ENCODE measurements at places on chromosomes 13 and 19. TPM values are rescaled to one million over a fixed set of nuclear protein-coding genes. Genes with fewer than 3 reads are reported as not detected.

EPS8L1 gene
- total RNA-seq = 0.75 TPM

DNA sequence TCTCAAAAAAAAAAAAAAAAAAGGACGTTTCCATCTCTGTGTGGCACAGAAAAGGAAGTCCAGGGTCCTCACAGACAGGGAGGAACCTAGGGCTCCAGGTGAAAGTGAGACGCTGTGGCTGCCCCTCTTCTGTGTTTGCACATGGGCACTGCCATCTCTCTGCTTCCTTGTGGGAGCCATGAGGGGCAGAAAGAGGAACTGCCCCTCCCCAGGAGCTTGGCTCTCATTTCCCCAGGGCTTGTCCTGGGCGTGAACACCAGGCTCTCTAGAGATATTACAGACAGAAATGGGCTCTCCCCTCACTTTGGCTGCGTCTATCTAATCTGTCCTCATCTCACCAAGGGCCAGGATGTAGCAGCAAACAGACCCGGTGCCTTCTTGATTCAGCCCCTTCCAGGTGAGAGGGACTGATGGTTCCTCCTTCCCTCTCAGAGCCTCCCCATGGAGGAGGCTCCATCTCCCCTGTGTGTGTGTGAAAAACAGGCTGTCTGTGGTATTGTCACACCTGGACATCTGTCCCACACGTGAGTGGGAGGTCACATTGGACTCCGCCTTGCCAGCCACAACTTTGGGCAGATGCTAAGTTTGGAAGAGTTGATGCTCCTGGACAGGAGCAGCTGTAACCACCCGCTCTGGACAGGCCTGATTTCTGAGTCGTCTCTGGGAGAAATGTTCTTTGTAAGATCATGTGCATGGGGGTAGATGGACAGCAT is 840 bp upstream of the LILRA4 start:
- DNase-seq = no peak
- H3K36me3 ChIP-seq = no peaks in the 10 kb centered on the region
- no peaks in the 10 kb centered on the region for H3K27me3 ChIP-seq

DNA sequence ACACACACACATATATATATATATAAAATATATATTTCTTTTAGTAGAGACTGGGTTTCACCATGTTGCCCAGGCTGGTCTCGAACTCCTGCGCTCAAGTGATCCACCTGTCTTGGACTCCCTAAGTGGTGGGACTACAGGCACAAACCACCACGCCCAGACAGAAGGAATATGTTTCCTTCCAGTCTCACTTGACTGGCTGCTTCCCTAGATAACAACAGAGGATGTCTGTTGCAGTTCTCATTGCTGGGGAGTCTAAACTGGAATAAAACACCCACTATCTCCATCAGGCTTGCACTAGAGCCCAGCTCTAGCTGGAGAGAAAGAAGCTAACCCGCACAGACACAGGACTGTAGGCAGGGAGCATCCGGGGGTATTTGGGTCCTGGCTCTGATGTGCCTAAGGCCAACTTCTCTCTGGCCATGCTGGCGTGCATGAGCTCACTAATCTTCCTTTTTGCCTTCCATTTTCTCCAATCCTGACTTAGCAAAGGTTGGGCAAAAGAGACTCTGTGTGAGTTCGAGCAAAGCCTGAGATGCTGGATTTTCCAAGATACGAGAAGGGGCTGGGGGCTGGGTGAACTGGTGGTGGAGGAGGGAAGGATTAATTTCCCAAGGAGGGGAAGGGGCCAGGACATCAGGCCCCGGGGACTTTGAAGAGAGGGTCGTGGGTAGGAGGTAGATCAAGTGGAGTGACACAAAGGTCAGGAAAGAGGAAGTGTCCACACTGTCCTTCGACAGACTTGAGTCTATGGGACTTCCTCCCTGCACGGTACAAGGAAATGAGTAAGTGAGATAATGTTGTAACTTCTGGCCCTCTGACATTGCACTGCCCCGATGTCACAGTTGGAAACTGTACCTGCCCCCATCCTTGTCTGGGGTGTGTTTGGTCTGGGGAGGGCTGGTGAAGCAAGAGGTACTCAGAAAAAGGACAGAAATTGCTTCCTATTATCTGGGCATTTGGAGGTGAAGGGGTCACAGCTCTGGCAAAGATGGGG is 22.5 kb upstream of the ALOX5AP start:
- no peak for DNase-seq
- H3K4me3 ChIP-seq = no peak overlapping the region
- H3K36me3 ChIP-seq = no peaks in the 10 kb centered on the region
- H3K27me3 ChIP-seq = no peaks in the 10 kb centered on the region
- no peak overlapping the region for H3K27ac ChIP-seq

GRCh38 chr19:47776568-47776967 is 1.9 kb upstream of the SELENOW start:
- H3K4me3 ChIP-seq = no peak overlapping the region
- no peak for DNase-seq
- no peaks in the 10 kb centered on the region for H3K27me3 ChIP-seq
- H3K27ac ChIP-seq = no peak overlapping the region
- peaks cover 3% of the 10 kb centered on the region for H3K36me3 ChIP-seq

KLHL1 gene
- not detected for total RNA-seq

- H3K27me3 ChIP-seq = no peaks in the 10 kb centered on the region
- H3K27ac ChIP-seq = no peak overlapping the region
- H3K36me3 ChIP-seq = no peaks in the 10 kb centered on the region
These were observed 43.4 kb upstream of the MEDAG start for GRCh38 chr13:30862707-30863106.

BEST2 gene
- total RNA-seq = not detected

DNA sequence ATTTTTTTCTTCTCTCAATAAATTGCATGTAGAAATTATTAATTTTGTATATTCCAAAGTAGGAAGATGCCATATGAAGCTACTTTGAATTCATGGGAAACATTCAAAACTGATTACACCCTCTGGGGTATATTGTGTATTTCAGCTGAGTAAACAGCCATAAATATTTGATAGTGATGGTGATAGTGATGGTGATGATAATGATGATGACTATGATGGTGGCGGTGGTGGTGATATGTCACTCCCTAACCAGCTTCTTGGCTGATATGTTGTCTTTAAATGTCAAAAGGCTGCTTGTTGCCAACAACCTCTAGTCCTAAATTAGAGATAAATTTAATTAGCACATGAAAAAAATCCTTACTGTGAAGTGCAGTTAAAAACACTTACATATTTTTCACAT is 102.0 kb downstream of the LRCH1 start:
- DNase-seq = no peak
- H3K4me1 ChIP-seq = no peaks in the 10 kb centered on the region
- H3K4me3 ChIP-seq = no peak overlapping the region
- no peaks in the 10 kb centered on the region for H3K36me3 ChIP-seq
- no peak overlapping the region for H3K27ac ChIP-seq

VSTM2B gene
- not detected for total RNA-seq

LILRB3 gene
- total RNA-seq = 8.7 TPM

KANK2 gene
- total RNA-seq = 55.3 TPM

DNA sequence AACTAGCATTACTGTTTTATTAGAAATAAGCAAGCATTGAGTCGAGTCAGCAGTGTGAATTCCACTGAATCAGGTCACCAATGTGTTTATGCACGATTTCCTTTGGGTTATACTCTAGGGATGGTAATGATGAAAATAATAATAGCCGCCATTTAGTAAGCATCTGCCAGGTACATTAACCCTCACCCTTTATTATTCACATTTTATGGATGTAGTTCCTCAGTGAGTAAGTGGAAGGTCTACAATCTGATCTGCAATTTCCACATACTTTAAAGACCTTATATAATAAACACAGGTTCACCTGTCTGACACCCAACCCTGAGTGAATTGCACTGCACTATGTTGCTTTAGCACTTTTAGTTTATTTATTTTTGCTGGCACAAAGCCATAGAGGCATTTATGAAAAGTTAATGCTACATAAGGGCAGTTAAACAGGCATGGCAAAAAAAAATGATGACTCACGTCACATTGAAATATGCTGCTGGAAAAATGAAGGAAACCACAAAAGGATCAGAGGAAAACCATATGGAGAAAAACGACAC is 122.4 kb downstream of the TRPC4 start:
- H3K27me3 ChIP-seq = no peaks in the 10 kb centered on the region
- no peak for DNase-seq
- H3K4me1 ChIP-seq = no peaks in the 10 kb centered on the region
- H3K27ac ChIP-seq = no peak overlapping the region
- no peak overlapping the region for H3K4me3 ChIP-seq

VASP gene
- 24.7 TPM for total RNA-seq

GRCh38 chr19:1956868-1957492 is 16.0 kb downstream of the CSNK1G2 start:
- H3K27ac ChIP-seq = no peak overlapping the region
- no peaks in the 10 kb centered on the region for H3K36me3 ChIP-seq
- no peaks in the 10 kb centered on the region for H3K4me1 ChIP-seq
- DNase-seq = no peak
- no peaks in the 10 kb centered on the region for H3K27me3 ChIP-seq
- H3K4me3 ChIP-seq = no peak overlapping the region

IZUMO4 gene
- total RNA-seq = 1.6 TPM
